ENCODE measurements at places on chromosomes 3 and 15. TPM values are rescaled to one million over a fixed set of nuclear protein-coding genes. Genes with fewer than 3 reads are reported as not detected.

The GYG1 gene
- 61.9 TPM for total RNA-seq

The SCG3 gene
- not detected for total RNA-seq

The PLA2G4D gene
- not detected for total RNA-seq

The GOLGA6L4 gene
- total RNA-seq, result 0.60 TPM

The SIDT1 gene
- total RNA-seq, result not detected

The PTPRG gene
- 41.0 TPM for total RNA-seq

The ALDH1A2 gene
- total RNA-seq, result 4.0 TPM

The IGSF10 gene
- not detected for total RNA-seq

The CLDN16 gene
- total RNA-seq, result not detected

GRCh38 chr3:64888165-64888564, 200.4 kb upstream of the ADAMTS9 start:
- DNase-seq, result no peak

GRCh38 chr3:152272771-152273242, 4.1 kb downstream of the MBNL1 start:
- peak; percentile 47 for DNase-seq

GRCh38 chr3:74067296-74067695, 442.6 kb upstream of the PDZRN3 start:
- DNase-seq, result no peak

DNA sequence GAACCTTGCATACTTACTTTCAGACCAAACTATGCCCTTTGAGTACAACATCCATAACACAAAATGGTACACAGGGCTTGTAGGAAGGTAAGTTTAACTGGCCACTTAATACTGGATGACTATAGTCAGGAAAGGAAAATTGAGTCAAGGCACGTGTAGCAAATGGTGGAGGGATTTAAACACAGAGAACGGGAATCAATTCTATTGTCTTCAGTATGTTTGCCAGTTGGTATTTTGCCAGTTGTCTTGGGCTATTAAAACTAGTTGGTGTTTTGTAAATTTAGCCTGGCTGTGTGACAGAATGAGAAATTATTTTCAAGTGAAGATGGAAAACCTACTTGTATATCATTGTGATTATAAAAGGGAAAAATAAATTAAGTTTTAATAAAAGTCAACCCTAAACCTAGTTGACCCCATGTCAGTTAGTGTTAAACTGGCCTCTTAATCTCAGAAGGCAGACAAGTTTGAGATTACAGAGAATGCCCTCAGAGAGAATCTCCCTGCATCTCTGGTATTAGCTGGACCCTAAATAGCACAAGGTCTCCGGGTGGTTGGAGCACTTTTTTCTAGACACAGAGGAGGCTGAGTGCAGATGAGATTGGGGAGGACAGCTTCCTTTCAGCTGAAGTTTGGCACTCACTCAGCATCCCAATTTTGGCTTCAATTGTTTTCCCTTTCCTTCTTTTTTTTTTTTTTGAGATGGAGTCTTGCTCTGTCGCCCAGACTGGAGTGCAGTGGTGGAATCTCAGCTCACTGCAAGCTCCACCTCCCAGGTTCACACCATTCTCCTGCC, 91.2 kb downstream of the MB21D2 start:
- no peak for DNase-seq

DNA sequence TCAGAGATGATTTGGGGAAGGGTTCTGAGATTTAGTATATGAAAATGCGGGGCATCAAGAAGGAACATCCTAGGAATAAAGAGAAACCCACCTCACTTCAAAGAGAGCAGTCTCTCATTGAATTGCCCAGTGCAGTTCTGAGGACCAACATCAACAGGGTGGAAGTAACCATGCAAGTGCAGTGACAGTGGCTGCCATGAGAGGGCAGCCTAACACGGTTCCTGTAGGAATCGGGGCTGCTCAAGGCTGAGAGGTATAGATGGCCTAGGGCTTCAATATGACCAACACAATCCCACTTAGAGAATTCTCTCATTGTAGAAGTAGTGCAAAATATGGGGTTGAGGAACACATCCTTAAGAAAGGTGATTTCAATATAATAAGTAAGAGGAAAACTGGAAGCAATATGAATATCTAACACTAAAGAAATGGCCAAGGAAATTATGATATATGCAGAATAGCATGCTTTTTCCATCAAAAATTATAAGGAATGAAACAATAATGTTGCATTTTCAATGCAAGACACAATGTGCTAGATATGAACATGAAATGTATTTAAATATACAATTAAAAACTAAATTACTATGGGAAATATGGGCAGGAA, 51.1 kb upstream of the ARRDC4 start:
- no peak for DNase-seq

DNA sequence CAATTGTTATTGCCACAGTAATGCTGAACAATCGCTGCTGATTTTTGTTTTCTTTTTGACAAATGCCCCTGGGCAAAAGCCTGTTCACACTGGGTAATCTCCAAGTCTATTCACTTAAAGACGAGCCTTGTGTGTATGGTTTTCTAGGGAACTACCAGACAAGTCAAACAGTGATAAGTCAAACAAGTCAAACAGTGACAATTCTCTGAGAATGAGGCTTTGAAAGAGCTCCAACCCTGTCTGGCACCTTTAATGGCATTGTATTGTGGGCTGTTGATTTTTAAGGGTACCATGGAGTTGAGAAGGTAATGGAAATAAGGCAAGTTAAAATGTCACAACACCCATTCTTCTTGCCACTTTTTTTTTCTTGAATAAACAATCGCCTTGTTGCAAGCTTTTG, 59.4 kb upstream of the TMC3 start:
- DNase-seq, result no peak

DNA sequence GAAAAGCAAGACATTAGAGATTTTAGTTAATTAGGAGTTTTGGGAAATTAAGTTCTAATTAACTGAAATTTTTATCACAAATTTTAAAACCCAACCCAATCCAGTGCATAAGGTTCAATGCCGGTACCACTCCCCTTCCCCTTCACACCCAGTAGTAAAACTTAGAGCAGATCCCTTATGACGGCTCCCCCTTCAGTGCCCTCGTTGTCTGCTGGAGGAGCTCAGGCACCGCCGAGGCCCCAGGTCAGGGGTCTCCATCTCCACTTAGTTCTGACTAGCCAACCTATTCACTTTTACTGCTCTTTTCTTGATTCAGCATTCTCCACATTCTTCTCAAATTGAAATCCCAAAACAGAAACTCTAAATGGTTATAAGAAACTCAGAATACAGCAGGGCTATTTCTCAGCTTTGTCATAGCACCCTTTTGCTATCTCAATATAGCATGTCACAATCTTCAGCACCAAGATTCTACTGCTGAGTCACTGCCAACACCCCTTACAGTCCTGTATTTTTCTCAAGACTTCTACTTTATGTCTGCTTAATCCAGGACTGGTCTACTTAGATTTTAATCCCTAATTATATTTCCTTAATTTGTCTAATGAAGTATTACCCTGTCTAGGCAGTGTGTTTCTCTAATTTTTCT, 39.8 kb downstream of the TUBGCP4 start:
- no peak for DNase-seq

GRCh38 chr15:69536726-69537512, 84.3 kb downstream of the RPLP1 start:
- no peak for DNase-seq

- no peak for DNase-seq
Observed at GRCh38 chr3:194554473-194555123, 67.8 kb upstream of the ATP13A3 start.

DNA sequence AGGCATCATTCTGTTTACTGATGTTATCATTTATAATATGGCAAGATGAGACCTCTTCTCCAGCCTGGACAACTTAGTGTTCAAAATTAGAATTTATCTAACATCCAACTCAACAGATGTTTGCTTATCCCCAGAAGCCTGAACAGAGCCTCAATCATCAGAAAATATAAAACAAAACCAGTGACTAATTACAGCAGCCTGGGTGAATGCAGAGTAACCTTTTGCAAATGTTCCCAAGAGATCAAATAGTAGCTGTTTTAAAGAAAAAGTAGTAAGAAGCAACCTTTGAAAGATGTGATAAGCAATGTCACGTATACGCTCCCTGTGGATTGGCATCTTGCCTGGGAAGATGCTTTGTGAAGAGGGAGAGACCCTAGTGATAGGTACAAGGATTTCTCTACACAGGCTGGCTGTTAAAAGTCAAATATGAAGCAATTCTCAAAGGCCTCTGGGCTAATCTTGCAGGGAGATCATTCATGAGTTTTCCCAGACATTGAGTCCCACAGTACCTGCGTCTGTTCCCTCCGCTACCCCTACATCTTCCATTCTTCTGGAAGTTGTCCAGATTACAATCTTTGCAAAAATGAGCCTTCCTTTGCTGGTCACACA, 39.3 kb upstream of the PRICKLE2 start:
- no peak for DNase-seq
